CD4-positive, alpha-beta T cell treated with Interleukin-4 for 1 hour (primary cell): ENCODE measurements at places on chromosomes 16 and 17.

- DNase-seq, result no peak
These were observed 5.0 kb downstream of the SMARCD2 start for GRCh38 chr17:63837480-63837879.

DNA sequence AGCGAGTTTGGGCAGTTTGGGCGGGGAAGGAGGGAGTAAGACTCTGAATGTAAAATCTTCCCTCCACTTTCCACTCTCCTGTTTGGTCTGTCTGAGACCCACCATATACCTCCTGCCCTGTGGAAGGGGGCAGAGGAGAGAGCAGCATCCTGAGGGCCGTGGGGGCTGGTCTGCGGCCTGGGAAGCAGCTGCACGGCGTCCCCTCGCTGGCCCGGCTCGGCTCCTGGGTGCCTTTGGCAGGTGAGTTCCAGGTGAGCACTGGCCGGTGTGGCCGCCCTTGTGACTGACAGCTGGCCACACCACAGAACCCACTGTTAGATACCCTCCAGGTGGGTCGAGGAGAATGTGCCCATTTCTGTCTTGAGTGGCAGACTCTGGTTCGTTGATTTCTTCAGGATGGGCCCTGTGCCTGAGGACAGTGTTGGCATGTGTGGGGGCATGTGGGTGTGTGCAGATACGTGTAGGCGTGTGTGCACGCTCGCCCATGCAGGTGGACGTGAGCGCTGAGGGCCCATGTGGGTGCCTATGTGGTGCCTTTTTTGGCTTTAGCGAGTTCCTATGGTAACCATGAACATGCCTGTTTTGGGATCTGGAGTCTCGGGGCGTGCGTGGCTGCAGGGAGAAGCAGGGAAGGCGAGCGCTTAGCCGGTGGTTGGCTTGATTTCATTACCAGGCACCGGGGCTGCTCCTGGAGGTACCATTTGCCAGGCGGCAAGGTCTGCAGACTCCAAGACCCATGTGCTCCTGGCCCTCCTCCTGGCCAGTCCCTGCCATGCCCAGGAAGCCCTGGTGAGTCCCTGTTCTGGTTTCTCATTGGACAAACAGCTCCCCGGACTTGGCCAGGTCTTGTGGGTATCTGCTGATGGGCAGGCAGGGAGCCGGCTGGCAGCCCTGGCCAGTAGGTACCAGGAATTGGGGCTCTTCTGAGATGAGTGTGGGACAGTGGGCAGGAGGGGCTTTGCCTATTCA is 12.4 kb downstream of the RAP1GAP2 start:
- no peak for DNase-seq

- DNase-seq, result no peak
These were observed 50.5 kb downstream of the PSMD12 start for GRCh38 chr17:67315865-67316264.

DNA sequence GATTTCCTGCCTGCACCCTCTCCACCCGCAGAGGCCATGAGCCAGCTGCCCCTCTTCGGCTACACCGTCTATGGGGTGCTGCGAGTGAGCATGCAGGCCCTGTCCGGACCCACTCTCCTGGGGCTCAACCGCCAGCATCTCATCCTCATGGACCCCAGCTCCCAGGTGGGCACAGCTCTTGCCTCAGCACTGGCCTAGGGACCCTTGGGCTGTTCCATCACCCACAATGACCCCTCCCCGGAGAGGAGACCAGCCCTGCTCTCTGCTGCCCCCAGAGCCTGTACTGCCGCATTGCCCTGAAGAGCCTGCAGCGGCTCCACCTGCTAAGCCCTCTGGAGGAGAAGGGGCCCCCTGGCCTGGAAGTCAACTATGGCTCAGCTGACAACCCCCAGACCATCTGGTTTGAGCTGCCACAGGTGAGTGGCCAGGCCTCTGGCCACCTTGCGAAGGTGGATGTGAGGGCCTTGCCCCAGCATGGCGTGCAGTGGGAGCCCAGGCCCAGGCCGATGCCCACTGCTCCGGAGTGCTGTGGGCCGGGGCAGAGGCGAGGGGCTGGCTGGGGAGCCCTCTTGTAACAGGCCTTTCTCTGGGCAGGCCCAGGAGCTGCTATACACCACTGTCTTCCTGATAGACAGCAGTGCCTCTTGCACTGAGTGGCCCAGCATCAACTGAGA is 7.3 kb upstream of the SMIM5 start:
- DNase-seq, result no peak

DNA sequence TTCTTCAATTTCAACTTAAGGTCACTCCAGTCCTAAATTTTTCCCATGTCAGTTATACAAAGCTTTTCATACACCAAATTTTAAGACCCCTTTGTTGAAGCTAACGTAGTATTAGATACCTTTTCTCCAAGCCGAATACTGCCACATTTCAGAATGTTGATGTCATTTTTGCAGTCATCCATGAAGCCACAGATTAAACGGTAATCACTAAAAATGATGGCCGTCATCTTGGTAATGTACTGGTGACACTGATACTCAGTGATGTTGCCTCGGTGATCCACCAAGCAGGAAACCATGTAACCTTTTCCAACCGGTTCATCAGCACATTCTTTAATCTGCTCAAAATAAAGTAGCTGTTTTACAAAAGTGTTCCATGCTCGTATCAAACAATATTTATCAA is 82.1 kb upstream of the CLEC18B start:
- no peak for DNase-seq

GRCh38 chr16:73886426-73886825 is 410.2 kb upstream of the PSMD7 start:
- no peak for DNase-seq

DNA sequence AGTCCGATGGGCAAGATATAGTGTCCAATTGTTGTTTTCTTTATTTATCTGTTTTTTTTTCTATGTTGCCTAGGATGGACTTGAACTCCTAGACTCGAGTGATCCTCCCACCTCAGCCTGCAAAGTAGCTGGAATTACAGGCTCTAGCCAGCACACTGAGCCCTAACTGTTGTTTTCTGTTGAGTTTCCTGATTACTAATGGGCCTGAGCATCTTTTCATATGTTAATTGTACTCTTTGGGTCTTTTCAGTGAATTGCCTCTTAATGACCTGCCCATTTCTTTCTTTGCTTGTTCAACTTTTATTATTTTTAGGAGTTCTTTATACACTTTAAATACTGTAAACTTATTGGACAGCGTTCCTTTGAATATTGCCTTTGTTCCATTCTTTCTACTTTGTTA is 213.0 kb downstream of the HS3ST3B1 start:
- DNase-seq, result no peak

DNA sequence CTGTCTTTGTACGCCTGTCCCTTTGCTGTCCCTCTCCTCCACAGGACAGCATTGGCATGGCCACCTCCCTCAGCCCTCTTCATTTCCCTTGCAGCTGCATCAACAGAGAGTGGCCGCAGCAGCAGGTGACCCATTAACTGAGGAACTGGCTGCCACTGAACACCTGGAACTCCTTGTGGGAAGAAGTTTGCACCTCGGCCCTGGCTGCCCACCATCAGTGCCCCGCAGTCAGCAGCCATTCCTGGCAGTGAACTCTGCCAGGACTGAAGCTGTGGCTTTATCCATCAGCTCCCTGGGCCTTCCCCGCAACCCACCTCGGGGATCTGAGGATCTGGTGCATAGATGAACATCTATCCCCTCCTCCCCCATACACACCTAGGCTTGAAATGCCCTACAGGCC is 13.1 kb upstream of the RNF135 start:
- no peak for DNase-seq

DNA sequence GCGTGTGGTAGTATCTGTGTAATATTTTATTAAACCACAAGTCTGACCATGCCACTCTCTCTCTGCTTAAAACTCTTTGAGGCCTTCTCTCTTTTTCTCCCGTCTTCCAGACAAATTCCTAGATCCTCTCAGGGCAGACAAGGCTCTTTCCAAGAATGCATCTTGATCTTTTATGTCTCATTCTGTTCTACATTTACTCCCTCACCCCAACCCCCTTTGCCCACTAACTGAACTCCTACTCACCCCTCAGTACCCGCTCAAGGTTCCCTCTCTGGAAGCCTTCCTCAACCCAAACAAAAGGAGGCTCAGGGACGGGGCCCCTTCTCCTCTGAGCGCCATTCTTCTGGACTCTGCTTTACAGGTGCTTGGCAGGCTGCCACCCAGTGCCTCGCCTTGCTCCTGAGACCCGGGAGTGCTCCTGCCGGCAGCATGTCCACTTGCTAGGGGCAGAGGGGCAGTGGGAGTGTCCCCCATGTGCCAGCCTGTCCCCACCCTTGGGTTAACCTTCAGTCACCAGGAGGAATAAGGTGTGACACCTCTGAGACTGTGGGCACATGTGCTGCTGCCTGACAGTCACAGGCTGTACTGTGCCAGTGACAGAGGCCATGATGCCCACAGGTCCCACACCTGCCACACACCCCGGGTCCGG is 9.2 kb downstream of the SLC13A2 start:
- DNase-seq, result no peak

DNA sequence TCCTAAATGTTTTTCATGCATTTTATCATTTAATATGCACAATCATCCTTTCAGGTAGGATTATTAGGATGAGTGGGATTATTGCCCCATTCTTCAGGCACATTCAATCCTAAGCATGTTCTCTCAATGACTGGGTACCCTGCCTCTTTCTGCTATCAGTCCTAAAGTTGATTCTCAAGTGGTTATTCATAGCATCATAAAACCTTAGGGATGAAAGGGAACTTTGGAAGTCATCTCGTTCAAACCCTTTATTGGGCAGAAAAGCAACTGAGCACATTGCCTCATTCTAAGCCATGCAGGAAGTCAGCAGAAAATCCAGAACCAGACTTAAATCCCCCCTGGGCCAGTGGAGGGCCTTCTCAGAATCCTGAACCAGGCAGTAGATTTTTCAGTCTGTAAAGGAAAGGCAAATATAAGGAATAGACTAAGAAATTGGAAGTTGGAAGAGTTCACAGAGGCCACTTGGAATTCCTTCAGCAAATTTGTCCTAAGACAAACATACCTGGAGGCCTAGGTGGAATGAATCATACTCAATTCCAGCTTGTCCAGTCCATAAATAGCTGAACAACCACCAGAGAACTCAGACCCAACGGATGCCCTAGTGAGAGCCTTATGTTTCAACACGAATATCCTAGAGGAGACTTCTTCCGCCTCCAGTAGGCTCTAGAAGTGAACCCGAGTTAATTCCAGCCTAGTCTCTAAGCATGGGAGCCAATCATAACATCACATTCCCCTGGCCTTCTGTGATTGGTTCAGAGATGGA is 62.7 kb downstream of the IRX6 start:
- no peak for DNase-seq
